Stimulated activated CD8-positive, alpha-beta memory T cell treated with anti-CD3 and anti-CD28 coated beads, Interleukin-2, amount 100 ng/mL, for 1 hour (primary cell): ENCODE measurements at places on chromosomes 11 and 22.

DNA sequence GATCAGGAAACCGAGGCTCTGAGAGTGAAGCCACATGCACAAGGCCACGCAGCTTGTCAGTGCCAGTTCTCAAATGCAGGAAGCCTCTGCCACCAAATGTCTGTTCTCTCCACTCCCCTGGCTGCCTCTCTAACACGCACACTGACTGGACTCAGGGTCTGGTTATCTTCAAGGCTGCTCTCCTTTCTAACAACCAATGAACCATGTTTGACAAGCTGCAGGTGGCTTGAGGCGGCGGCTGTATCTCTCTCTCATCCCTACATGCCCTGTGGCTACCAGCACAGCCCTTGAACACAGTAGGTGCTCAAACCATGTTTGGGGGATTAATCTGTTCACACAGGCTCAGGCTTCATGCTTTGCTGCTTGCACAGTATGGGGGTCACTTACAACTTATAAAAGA is 23.7 kb downstream of the MFNG start:
- DNase-seq = no peak

DNA sequence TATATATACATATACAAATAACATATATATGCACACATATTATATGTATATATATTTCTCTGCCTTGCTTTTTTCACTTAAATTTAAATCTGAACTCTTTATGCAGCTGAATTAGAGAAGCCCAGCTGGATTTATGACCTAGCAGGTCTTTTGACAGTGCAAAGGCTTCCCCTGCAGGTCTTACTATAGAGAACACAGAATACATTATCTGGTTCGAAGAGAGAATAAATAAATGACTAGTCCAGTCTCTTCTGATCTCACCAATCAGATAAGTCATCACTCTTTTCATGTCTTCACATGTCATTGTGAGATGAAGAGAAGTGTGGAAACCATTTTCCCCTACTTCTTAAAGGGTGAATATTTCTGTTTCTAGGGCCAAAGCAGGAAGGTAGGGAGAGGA is 58.2 kb downstream of the OR10A6 start:
- no peak for DNase-seq

- DNase-seq = no peak
These were observed 50.2 kb upstream of the SPATA19 start for GRCh38 chr11:133895551-133895950.

DNA sequence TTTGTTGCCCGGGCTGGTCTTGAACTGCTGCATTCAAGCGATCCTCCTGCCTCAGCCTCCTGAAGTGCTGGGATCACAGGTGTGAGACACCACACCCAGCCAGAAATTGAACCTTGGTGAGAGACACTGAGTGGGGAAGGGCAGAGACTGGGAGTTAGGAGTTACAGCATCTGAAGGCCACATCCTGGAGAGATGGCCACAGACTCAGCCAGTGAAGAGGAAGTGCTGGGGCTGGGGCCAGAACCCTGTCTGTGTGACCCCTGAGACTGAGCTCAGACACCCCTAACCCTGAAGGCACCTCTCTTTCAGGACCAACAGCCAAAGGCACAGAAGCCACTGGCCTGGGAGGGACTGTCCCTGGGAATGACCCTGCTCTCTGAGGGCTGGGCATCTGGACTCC is 33.8 kb downstream of the TXN2 start:
- DNase-seq = no peak

- no peak for DNase-seq
These were observed 148.8 kb downstream of the DBX1 start for GRCh38 chr11:20011307-20011951.

- DNase-seq = no peak
These were observed 21.6 kb downstream of the GUCY1A2 start for GRCh38 chr11:106996691-106997090.

- no peak for DNase-seq
These were observed 40.2 kb downstream of the MACROD1 start for GRCh38 chr11:64125676-64126075.

- DNase-seq = no peak
These were observed 1.3 kb downstream of the SCARF2 start for GRCh38 chr22:20436307-20436767.
